ENCODE measurements at places on chromosomes 6 and 20.

DNA sequence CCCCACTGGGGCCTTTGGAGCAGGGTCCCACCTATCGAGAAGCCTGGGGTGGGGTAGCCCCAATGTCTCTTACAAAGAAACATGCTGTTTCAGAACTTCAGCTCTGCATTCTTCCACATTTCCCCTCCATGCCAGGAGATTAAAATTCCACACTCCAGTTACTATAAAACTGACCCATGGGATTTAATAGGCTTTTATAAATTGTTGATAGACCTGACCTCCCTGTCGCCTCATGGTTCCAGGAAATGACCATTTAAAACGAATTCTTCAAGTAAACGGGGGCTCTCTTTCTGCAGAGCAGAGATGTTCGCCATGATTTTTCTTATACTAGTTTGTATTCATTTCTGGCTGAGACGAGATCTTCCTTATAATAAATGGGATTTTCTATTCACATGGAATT, 19.3 kb downstream of the RIN2 start:
- DNase-seq, result no peak

GRCh38 chr20:18748987-18749386, 64.6 kb upstream of the SCP2D1 start:
- DNase-seq, result no peak

- DNase-seq, result no peak
Observed at GRCh38 chr6:19714434-19715166, 122.6 kb upstream of the ID4 start.

DNA sequence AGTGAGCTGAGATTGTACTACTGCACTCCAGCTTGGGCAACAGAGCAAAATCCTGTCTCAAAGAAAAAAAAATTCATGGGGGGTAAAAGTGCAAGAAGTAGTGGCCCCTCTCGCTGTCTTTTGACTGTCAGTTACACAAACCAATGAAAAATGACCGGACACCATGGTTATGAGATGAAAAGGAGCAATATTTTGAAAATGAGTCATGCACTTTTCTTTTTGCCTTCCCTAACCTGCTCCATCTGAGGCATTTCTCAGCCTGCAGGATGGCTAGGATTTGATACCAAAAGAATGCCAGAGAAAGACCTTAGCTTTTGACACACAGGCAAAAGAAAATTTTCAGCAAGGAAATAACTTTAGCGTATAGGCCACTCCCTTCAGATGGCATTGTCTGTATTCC, 181.7 kb upstream of the ARID1B start:
- no peak for DNase-seq

DNA sequence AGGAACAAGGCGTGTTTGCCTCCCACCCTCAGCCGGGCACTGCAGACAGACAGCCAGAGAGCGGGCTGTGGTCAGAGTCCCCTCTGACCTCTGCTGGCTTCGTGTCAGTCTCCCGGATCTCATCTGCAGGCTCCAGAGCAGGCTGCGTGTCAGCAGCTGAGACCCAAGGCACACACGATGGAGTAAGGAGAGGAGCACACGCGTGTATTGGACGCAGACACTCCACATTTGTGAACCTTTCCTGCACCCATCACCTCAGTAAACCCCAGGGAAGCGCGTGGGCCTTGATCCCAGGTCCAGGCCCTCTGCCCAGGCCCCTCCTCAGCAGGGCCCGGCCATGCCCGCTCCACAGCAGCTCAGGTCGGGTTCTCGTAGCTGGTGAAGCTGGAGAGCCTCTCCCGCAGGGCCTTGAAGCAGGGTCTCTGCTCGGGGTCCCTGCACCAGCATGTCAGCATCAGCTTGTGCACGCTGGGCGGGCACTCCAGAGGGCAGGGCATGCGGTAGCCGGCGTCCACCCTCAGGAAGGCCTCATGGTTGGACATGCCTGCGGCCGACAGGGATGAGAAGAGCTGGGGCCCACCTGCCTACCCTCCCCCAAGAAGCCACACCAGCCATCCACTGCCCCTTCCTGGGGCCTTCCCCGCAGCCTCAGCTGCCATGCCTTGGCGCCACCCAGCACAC, 7.9 kb downstream of the PTK6 start:
- no peak for DNase-seq

GRCh38 chr20:41938353-41938752, 320.2 kb upstream of the CHD6 start:
- DNase-seq, result no peak

Data from ACHN (cell line).